ENCODE measurements at places on chromosomes 11 and 22. TPM values are rescaled to one million over a fixed set of nuclear protein-coding genes. Genes with fewer than 3 reads are reported as not detected.

PAMR1 gene
- total RNA-seq, result not detected

EFEMP2 gene
- total RNA-seq, result 5.0 TPM

SLC6A5 gene
- not detected for total RNA-seq

DNA sequence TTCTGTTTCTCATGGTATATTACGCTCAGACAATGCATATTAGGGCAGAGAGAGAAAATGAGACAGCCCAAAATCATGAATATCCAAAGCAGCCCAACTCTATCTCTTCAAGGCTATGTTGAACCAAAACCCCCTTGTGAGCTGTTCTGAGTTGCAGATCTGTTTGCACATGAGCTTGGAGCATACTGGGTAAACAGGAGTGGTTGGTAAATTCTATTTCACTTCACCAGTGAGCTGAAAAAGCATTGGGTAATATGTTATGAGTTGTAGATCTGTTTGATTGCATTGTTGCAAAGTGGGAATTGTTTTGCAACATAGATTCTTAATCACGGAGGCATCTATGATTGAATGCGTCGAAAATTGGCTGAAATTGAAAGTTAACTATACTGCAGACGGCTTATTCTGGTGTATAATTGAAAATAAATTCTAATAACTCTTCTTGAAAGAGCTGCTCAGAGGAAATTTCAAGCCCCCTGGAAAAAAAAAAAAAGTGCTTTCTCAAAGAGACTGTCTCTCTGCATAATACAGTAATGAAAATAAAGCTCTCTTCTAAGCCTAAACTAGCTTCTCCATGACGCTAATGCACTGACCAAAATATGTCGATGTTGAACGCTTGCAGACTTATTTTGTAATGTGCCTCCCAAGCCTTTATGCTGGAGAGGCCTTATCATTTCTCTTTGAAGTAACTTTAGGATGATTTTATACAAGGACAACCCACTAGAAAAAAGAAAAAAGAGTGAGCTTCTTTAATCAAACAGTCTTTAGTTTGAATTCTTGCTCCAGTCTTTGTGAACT lies 263.7 kb downstream of the NTM start:
- no peak overlapping the region for H3K27ac ChIP-seq
- H3K27me3 ChIP-seq, result no peaks in the 10 kb centered on the region
- H3K36me3 ChIP-seq, result no peaks in the 10 kb centered on the region

GRCh38 chr11:111532365-111532709 lies 8.2 kb upstream of the LAYN start:
- DNase-seq, result no peak
- peak overlapping the region; percentile 92 for H3K27ac ChIP-seq
- peak overlapping the region; percentile 35 for H3K4me3 ChIP-seq
- H3K4me1 ChIP-seq, result peaks cover 45% of the 10 kb centered on the region

- peak within 1 kb of the TSS; percentile 81 for H3K4me3 ChIP-seq
- H3K36me3 ChIP-seq, result no peaks in the 10 kb centered on the region
- H3K27ac ChIP-seq, result peak within 1 kb of the TSS; percentile 13
- H3K27me3 ChIP-seq, result peaks cover 48% of the 10 kb centered on the region
- peak; percentile 62 for DNase-seq
These were observed at the start of gene RBFOX2 for GRCh38 chr22:36028646-36029405. Gene RBFOX2 (minus strand): TSS chr22:36028824. CDS start chr22:36028425, 399 bp downstream.

All from activated CD8-positive, alpha-beta T cell treated with anti-CD3 and anti-CD28 coated beads, Interleukin-2, amount 10 ng/mL, durations not matched to agents 7 days and 5 days (primary cell).